ENCODE measurements at places on chromosomes 13 and 19. TPM values are rescaled to one million over a fixed set of nuclear protein-coding genes. Genes with fewer than 3 reads are reported as not detected.

GRCh38 chr19:33849551-33850147 is 53.0 kb downstream of the KCTD15 start:
- H3K36me3 ChIP-seq = no peaks in the 10 kb centered on the region
- no peak overlapping the region for H3K27ac ChIP-seq
- peaks cover 5% of the 10 kb centered on the region for H3K27me3 ChIP-seq
- no peaks in the 10 kb centered on the region for H3K4me1 ChIP-seq

GRCh38 chr13:70125693-70126092 is 17.4 kb upstream of the KLHL1 start:
- DNase-seq = no peak
- no peak overlapping the region for H3K27ac ChIP-seq
- H3K27me3 ChIP-seq = no peaks in the 10 kb centered on the region

DNA sequence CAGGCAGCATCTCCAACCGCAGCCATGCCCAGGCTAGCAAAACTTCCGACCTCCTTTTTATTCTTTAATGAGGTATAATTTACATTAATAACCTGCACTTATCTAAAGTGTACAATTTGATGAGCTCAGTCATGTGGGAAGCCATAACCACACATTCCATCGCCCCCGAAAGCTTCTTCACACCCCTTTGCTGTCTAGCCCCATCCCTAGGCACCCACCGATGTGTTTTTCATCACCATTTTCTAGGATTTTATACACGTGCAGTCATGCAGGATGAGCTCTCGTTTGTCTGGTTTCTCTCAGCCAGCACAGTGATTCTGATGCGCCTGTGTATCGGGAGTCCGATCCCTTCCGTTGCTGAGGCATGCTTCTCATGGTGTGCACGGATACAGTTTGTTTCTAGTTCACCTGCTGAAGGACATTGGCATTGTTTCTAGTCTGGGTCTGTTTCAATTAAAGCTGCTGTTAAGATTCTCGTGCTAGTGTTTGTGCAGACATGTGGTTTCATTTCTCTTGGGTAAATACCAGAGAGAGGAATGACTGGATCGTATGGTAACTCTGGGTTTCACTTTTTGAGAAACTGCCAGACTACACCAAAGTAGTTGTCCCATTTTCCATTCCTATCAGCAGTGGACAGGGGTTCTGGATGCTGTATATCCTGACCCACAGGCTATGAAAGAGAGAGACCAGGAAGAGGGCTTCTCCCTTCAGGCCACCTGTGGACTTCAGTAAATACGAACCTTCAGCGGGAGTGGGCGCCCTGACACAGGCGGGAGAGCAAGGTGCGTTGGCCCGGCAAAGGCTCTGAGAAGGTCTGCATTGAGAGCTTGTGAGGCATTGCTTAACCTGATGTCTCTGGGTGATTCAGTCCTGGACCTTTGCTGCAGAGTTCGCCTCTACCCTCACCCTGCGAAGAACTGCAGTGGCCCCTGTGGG is 4.9 kb downstream of the AP1M1 start:
- DNase-seq = no peak
- peaks cover 26% of the 10 kb centered on the region for H3K36me3 ChIP-seq
- H3K27ac ChIP-seq = no peak overlapping the region
- peaks cover 45% of the 10 kb centered on the region for H3K4me1 ChIP-seq
- H3K27me3 ChIP-seq = no peaks in the 10 kb centered on the region

FFAR2 gene
- total RNA-seq = not detected

- H3K4me3 ChIP-seq = no peak overlapping the region
- H3K27me3 ChIP-seq = peaks cover 2% of the 10 kb centered on the region
- H3K27ac ChIP-seq = no peak overlapping the region
- DNase-seq = no peak
Measured at GRCh38 chr13:77946522-77946921, 27.9 kb upstream of the EDNRB start.

DNA sequence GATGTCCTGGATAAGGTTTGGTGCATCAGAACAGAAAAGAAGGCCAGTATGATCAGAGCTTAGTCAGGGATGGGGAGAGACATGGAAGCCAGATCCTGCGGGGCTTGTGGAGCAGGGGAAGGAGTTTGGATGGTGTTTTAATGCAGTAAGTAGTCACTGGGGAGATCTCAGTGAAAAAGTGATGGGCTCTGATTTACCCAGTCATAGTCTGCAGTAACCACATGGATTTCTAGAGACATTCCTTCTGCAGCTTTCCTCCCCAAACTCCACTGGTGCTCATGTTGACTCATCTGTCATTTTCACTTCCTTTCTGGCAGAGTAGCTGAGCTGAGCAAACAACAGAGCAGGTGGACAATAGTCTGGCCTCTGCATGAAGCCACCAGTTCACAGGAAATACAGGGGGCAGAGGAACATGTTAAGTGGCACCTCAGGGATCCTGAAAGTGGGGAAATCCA is 144.1 kb downstream of the DPF1 start:
- H3K4me3 ChIP-seq = no peak overlapping the region
- no peak overlapping the region for H3K27ac ChIP-seq
- peaks cover 4% of the 10 kb centered on the region for H3K36me3 ChIP-seq
